ENCODE measurements at places on chromosomes 6 and 20.

- no peak for DNase-seq
Observed at GRCh38 chr6:132511831-132512220, 1.1 kb downstream of the STX7 start.

- DNase-seq = no peak
Observed at GRCh38 chr6:33633084-33633461, 12.0 kb downstream of the ITPR3 start.

DNA sequence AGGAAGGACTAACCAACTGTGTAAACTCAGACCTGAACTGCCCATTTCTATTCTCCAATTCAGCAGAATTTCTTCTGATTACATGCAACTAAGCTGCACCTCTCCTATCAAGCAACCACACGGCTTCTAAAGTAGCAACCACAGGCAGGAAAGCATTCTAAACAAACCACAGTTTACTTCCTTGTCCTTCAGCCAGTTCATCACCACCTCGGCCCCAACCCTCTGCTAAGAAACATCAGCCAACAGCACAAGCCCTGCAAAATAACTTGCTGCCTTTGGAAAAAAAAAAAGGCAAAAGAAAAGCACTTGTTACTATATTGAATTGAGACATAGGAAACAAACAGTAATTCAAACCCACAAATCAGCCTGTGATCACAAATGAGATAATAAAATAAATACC lies 140.3 kb downstream of the NFATC2 start:
- DNase-seq = peak; percentile 47

DNA sequence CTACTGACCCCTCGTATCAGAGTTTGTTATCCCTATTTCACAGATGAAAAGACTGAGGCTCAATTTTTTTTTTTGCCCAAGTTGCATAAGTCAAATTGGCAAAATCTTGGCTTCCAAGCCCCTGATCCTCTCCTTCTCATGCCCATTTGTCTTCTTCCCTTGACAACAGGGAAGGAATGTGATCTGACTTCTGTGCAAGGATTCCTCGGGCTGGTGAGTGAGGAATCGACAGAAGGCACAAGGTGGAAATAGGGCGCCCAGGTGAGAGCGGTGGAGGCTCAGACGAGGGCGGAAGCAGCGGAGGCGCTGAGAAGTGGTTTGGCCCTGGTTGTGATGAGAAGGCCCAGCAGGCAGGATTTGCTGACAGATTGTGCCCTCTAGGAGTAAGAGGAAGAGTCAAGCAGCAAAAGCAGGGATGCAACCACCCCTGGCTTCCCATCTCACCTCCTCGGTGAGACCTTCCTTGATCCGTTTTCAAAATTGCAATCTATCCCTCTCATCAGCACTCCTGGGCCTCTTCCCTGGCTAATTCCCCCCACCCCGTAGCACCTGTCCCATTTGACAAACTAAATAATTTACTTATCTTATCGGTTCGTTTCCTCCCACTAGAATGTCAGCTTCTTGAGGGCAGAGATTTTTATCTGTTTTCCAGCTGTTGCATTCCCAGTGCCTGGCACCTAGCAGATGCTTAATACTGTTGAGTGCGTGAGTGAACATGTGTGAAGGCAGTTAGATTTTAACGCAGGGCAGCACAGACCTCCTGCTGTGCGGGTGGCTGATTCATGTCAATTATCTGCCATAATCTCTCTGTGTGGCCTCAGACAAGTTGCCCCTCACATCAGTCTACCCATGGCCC lies 3.7 kb upstream of the SIRPA start:
- DNase-seq = no peak

- no peak for DNase-seq
Observed at GRCh38 chr6:151501511-151502136, 7.8 kb downstream of the CCDC170 start.

DNA sequence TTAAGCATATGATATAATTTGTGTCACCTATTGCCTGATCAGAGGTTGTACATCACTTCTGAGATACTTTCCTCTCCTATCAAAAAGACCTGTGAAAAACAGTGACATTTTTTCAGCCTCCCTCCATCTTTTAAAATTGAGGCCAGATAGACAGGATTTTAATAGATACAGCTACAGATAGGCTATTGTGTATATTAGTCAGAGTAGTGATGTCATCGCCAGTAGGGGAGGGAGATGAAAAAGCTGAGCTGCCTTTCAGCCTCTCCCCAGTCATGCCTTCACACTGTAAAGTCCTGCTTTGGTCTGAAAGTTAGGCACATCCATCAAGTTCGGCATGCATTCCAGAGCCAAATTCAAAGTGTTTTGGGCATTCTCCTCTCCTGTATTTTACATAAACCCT lies 7.9 kb upstream of the PABPC1L start:
- DNase-seq = no peak

- no peak for DNase-seq
Observed at GRCh38 chr6:129338683-129339082, 371.3 kb downstream of the ARHGAP18 start.

DNA sequence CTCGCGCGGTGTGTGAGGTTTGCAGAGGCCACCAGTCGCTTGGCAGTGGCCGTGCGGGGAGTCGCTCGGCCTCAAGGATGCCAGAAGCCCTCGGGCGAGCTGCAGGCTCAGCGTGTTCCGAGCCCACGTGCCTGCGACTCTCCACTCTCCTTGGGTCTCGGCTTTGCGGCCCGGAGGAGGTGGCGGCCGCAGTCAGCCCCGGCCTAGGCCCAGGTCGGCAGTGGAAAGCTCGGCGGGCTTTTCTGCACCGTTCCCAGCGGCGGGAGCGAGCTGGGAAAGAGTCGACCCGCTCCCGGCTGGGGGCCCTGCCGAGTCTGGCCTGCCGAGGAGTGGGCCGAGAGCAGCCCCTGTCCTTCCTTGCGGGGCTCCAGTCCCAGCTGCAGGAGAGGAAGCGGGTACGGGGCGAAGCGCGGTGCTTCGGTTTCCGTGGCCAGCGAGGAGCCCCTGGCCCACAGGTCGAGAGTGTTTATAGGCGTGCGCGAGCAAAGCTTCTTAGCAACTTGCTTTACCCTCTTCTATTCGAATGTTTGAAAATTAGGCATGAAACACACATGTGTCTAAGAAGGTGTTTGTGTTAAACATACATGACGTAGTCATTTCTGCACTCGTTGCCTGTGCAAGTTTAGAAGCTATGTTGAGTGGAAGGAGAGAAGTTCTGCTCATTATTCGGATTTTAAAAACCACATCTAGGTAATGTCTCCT lies 5.6 kb downstream of the FOXC1 start:
- DNase-seq = peak; percentile 23

GRCh38 chr6:51778666-51779065 lies 308.7 kb downstream of the PKHD1 start:
- no peak for DNase-seq

- no peak for DNase-seq
Observed at GRCh38 chr6:4786996-4787395, 10.8 kb downstream of the CDYL start.

GRCh38 chr6:96656567-96656966 lies 93.6 kb downstream of the FHL5 start:
- no peak for DNase-seq

DNA sequence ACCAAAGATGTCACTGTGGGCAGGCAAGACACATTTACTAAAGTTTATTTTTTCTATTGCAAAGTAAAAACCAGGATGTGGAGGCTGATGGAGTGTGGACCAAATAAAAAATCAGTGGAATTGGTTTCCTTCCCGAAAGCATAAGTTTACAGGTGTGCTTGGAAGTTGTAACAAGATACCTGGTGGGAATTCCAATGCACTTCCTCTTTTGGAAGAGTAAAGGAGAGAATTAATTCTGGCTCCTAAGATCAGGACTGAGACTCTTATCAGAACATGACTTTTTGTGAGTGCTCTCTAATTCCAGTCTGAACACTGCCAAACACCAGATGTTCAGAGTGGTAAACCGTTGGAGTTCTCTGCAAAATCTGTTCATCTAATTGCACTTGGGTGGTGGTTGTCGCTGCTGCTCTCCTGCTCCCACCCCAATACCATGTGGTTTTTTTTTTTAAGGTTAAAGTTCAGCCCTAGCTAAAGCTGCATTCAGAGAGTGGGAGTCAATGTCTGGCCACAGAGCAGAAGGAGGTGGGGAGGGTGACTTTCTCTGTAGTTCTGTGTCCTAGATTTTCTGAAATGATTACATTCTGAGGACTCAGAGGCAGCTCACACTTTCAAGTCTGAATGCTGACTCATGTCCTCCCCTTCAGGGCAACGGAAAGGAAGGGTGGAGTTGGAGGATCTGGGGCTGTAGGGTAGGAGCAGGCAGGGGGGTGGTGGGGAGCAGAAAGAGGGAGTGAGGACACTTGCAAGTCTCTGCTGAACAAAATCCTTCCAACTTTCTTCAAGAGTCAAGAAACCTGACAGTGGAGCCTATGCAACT lies 275.8 kb upstream of the PRDM1 start:
- no peak for DNase-seq

DNA sequence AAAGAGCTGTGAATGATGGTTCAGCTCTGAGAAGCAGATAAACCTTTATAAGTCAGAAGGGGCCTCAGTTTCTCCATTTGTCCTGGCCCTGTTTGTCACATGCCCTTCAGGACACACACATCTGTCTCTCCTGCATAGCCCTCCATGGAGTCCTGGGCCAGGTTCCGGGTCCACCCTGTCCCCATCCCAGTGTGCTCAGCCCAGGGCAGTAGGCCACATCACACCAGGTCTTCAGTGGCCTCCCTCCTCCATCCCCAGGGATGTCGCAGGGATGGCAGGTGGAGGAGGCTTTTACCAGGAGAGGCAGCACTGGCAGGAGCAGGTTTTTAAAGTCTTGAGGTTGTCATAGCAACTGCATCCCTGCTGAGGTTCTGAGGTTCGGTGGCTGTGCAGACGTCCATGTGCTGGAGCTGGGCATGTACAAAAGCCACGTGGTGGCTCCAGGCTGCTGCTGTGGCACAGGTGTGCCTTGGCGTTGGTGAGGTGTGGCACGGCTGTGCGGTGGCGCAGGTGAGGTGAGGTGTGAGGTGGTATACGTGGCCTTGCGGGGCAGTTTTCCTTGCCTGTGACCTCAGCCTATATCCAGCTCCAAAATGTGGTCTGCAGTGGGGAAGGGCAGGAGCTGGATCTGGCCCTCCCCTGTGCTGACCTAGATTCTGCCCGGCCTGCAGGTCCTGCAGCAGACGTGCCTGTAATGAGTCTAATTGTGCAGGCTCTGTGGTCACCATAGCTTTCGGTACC lies 8.0 kb upstream of the NPBWR2 start:
- peak; percentile 4 for DNase-seq

GRCh38 chr6:151096691-151097606 lies 142.8 kb upstream of the AKAP12 start:
- DNase-seq = no peak

- no peak for DNase-seq
Observed at GRCh38 chr20:12699374-12700228, 309.2 kb upstream of the SPTLC3 start.

DNA sequence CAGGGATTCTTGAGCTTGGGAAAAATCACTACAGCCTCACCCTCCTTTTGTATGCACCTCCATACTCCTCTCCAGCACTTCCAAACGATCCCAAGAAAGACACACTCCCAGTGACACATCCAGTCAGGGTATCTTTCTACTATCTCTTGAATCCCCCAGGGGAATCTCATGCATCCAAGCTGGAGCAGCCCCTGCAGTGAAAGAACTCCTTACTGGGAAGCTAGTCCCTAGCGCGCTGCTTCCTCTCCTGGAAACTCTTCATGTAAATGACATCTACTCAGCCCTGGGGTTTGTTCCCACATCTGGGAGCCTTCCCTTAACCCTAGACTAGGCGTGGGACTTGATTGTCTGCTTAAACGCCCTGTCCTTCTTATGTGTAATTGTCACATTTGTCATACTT lies 329.1 kb upstream of the QKI start:
- DNase-seq = no peak

DNA sequence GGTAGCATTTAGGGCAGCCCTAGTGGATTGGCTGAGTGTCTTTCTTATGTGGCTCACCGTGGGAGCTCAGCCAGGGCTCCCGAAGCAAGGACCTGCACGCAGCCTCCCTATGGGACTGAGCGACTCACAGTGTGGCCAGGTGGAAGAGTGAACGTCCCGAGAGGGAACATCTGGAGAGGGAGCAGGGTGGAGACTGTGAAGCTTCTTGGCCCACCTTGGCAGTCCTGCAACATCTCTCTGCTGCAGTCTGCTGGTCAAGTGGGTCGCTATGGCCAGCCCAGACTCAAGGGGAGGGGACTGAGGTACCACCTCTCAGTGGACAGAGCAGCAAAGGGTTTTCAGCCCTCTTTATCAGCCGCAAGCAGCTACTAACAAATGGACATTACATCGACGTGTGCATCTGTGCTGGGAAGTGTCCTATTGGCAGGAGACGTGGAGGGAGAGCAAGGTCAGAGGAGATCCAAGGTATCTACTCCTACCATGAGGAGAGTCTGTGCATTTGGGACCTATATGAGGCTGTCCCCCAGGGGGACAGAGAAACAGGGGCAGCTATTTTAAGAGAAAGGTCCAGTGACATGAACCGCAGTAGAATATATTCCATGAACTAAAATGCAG lies 49.0 kb upstream of the NXT1 start:
- no peak for DNase-seq

GRCh38 chr6:152189736-152190135 lies 382.3 kb downstream of the ESR1 start:
- no peak for DNase-seq

DNA sequence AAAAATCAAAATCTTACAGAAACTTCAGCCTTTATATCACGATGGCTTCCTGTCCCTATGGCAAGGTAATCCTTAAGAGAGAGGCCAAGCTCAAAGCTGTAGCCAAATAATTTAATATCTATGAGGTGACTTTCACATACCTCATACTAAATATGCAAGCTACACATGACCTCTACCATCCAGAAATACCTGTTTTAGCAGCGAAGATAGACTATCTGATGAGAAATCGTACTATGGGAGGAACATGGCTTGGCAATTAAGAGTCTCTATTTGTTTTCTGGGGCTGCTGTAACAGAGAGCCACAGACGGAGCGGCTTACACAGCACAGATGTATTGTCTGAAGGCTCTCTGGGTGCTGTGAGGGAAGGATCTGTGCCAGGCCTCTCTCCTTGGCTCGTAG lies 31.0 kb upstream of the SALL4 start:
- DNase-seq = peak; percentile 29

GRCh38 chr20:39541136-39541803 lies 579.1 kb downstream of the DHX35 start:
- no peak for DNase-seq

GRCh38 chr6:169895000-169895759 lies 143.8 kb downstream of the ERMARD start:
- no peak for DNase-seq

DNA sequence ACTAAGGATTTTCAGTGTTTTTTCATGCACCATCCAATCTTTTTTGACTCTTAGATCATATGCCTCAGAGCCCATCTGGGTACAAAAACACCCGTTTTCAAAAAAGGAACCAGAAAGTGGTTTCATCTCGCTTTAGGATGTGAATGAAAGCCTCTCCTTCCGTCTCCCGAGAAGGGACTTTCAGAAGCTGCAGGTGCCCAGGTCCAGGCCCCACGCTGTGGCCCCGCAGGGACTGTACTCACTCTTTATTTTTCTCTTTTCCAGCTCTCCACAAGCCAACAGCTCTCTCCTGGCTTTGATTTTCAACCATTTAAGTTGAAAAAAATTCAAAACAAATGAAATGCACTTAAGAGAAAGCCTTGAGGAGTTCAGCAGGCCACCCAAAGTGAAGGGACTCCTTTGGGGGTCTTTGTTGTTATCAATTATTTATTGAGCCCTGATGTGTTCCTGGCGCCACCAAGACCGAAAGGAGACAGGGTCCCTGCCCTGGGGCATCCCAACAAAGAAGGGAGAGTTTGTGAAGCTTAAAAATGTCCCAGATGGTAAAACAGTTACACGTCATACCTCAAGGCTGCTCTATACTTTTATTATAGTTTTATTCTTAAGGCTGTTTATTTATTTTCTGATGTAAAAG lies 467.3 kb downstream of the PREX1 start:
- no peak for DNase-seq

GRCh38 chr20:58242824-58243223 lies 14.4 kb upstream of the ANKRD60 start:
- DNase-seq = no peak
